ENCODE measurements at places on chromosomes 7 and 10.

DNA sequence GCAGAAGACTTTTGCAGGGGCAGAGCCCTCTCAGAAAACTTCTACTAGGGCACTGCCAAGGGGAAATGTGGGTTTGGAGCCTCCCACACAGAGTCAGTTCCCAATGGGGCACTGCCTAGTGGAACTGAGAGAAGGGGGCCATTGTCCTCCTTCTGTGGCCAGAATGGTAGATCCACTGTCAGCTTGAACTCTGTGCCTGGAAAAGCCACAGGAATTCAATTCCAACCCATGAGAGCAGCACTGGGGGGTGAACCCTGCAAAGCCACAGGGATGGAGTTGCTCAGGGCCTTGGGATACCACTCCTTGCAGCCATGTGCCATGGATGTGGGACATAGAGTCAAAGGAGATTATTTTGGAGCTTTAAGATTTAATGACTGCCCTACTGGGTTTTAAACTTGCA lies 262.2 kb upstream of the SEMA3C start:
- DNase-seq: no peak

DNA sequence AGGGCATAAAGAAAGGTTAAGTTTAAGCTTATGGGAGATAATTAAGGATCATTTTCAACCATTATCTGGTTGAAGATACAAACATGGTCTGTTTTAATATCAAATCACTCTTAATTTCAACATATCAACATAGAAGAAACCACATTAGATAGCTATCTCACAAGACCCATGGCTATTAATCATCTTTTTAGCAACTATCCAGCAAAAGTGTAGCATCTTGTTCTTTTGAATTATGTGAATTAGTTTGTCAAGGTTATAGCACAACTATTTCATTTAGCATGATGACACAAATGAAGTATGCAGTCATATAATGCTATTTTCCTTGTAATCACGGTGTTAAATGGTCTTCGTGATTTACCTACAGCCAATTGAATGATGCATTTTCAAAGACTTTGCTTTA lies 58.9 kb upstream of the PPP1R9A start:
- DNase-seq: no peak

DNA sequence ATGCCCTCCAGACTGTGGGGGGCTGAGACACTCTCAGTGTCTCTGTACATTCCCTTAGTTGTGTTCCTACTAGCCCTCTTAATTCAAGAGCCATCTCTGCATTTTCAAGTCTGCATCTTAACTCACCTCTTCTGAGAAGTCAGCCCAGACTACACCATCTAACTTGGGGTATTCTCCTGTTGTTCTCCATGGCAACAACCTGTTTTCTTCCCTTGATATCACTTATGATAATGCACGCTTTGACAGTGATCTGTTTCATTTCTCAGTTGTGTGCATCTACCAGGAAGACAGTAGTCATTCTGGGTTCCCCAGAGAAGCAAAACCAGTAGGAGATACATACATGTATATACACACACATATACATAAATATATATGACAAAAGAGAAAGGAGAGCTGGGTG lies 707.3 kb upstream of the IGFBP3 start:
- no peak for DNase-seq

DNA sequence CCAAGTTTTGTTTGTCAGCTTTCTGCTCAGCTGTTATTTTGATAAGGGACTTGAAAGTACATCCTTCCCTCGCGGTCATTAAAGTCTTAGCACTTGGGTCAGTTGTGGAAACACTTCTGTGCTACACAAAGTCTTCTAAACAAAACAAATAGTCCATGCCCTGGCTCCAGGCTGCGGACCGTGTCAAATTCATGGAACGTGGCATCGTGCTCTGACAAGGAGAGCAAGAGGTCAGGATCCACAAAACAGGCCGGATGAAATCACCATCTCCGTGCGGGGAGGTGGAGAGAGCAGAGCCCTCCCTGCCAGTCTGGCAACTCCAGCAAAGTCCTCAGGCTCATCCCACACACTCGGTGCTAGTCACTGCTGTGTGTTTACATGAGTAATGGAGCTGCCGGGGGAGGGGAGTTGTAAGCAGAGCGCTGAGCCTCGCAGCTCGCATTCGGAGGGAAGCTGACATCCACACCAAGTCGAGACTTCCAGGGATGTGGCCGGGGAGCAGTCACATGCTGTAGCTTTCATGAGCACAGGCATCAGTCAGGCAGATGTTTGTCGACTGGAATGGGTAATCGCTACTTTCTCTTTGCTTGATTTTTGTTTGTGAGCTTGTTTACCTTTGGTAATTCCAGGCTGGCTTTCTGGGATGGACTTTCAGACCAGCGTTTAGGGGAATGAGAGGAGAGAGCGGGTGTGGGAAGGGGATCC lies 147.6 kb downstream of the ARID5B start:
- DNase-seq: peak; percentile 57

- DNase-seq: no peak
Observed at GRCh38 chr7:78472519-78472918, 673.9 kb downstream of the PHTF2 start.

DNA sequence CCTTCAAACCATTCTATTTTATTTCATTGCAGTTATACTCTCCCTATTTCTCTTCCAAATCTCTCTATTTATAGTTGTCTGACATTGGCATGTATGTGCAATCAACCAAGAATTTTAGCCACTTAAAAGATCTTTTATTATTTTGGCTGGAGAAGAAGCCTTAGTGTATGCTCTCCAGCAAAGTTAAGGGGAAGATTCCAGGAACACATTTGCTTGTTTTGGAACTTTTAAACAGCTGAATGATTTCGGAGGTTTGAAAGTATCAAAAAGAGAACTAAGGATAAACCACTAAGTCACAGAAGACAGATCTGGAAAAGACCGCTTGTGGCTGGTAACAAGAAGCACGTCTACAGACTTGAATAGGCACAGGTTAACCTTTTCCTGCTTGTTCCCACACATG lies 182.2 kb upstream of the FZD1 start:
- DNase-seq: no peak

DNA sequence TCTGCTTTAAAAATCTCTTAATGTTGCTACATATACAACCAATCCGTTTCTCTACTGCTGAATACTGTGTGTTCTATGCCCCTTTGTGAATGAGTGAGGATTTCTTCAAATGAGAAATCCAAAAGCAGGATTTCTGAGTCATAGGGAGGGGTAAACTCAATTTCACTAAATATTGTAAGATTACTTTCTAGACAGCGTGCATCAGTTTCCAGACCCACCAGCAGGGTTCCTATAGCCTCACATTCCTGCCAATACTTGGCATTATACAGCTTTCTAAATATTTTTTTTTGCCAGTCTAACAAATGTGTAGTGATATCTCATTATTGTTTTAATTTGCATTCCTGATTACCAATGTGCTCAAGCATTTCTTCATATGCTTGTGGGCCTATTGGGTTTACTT lies 35.5 kb downstream of the GPR158 start:
- DNase-seq: no peak

- no peak for DNase-seq
Observed at GRCh38 chr7:157668221-157668883, 331.5 kb downstream of the DNAJB6 start.

DNA sequence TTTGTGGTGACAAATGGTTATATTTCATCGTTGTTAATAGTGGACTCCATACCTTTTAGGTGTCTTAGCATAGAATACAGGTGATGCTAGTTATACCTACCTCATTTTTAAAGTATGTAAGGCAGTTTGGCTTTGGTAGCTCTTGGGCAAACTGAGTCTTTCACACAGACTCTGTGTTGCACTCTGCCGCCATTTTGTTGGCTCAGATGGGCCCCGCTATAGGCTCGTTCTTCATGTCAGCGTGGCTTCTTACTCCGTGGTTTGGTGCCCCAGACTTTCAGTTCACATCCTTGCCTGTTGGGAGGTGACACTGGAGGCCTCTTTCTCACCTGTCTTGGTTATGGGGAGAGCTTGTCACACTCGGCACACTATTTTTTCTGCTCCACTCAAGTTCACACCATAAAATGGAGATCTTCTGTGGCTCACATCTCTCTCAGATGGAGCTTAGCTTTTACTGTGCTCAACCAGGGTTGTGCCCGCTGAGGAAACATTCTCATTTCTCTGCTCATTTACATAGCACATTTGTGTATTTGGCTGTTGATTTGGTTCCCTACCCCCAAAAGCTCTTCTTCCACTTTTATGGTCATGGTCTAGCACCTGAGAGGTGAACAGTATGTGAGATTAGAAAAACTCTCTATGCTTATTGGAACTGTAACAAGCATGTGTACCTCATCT lies 178.5 kb downstream of the ARID5B start:
- DNase-seq: no peak

DNA sequence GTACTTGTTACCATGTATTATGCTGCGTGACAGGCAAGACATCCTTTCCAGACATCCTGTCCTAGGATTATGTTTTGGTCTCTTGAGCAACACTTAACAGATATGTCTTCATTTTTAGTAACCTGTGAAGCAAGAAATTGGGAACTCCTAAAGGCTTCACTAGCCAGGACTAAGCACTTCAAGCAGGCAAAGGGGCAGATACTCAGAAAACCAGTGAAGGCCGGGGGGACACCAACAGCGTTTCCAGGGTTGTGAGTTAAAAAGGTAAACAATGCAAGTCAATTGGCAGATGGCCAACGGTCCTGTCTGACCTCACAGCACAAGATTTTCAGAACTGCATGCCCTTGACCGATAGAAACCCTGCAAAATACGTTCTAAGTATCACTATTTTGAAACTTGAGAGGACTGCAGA lies 77.6 kb upstream of the SFMBT2 start:
- DNase-seq: no peak

GRCh38 chr7:114653364-114654088 lies 238.9 kb downstream of the FOXP2 start:
- DNase-seq: no peak

DNA sequence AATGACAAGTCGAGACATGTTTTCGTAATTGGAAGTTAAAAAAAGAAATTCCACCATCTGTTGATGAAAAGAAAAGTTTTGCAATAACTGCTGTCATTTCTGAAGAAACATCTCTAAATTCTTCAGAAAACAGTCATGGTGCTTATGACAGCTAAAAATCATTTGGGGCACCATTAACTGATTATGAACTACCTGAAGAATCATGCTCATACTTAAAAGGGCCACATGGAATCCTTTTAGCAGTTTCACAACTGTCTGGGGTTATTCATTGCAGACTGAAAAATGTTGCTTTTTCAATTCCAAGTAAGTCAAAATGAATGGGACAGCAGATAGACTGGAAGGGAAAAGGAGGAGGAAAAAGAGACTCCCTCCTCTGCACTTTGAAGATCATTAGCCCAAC lies 134.2 kb downstream of the CHN2 start:
- no peak for DNase-seq

- no peak for DNase-seq
Observed at GRCh38 chr7:34135924-34136323, 230.6 kb downstream of the BMPER start.

DNA sequence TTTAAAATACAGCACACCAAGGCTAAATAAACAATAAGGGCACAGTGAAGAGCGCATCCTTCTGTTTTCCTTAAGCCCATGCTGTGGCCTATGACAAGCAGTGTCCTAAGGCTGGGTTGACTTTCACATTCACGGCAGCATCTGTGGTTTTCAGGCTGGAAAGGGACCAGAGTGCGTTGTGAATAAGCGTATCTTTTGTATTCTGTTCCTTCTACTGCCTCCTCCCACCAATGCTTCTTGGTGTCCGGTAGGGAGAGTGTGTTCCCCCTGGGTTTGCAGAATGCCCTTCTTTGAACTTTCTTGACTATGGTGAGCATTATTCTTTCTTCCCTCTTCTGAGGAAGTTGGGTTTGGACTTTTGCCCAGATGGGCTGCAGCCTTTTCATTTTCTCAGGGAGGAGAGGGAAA lies 73.6 kb downstream of the ABCA13 start:
- no peak for DNase-seq

- no peak for DNase-seq
Observed at GRCh38 chr10:49153971-49154370, 20.1 kb upstream of the FAM170B start.
